ENCODE measurements at places on chromosomes 11 and 22. TPM values are rescaled to one million over a fixed set of nuclear protein-coding genes. Genes with fewer than 3 reads are reported as not detected.

Gene FIBIN
- 30.0 TPM for total RNA-seq

Gene JHY
- 12.7 TPM for total RNA-seq

Gene CASP5
- total RNA-seq: not detected

Gene C22orf23
- 0.72 TPM for total RNA-seq

Gene INPP5J
- 0.36 TPM for total RNA-seq

DNA sequence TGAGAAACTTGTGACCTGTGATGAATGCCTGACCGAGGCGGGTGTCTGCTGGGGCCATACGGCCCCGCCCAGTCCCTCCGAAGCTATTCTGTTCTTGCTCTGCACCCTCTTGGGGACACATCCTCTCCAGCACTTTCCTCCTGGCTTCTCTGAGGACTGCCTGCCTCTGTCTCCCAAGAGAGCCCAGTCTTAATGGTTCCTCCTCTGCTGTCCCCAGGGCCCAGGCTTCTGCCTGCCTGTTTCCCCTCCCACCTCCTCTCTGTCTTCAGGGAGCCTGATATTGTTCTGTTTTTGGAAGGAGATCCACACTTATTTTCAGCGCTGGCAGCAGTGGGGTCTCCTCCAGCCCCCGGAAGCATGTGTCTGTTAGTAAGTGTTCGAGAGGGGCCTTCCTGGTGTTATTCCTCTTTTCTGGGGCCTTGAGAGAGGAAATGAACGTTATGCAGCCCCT, 18.7 kb downstream of the SYNGR1 start:
- DNase-seq: peak; percentile 39

DNA sequence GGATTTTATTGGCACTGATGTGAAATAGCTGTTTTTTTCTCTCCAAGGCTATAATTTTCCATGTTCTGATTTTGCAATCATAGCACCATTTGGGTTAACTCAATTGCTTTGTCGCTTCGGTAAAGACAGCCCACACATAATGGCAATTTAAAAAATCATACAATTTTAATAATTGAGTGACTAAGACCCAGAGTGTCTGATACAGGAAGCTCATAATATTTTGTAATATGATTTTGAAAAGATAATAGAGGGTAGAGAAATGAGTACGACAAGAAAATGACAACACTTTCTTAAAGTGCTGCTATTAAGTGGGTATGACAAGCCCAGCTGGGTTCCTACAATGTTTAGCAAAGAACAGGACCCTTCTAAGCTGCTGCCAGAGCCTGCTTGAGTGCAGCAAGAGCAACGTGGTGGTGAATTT, 439.1 kb downstream of the METTL15 start:
- DNase-seq: no peak

DNA sequence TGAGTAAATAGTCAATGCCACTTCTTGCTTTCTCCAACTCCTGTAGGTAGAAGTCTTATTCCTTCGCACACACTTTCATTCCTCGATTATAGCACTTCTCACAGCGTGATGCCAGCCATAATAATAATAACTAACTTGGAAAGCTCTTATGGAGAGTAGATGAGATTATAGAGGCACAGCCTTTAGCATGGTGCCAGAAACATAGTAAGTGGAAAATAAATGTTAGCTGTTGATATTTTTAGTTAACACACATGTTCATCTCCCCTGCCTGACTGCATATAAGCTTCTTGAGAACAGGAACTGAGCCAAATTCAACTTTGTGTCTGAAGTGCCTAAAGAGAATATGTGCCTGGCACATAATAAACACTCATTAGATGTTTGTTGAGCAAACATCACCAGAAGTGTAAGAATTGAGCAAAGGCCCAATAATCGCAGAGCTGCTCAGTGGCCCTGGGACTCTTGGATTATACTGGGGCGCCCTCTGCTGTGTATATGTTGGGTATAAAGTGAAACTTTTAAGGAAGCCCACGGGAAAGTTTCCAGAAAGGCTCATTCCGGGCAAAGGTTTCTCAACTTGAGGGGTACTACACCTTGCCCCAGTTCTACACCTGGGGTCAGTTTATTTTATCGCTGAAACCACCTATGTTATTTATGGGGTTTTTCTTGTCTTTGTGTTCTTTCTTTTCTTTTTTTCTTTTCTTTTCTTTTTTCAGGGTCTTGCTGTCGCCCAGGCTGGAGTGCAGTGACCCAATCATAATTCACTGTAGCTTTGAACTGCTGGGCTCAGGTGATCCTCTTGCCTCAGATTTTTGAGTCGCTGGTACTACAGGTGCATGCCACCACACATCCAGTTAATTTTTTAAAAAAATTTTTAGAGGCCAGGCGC, 22.3 kb downstream of the SLN start:
- no peak for DNase-seq

GRCh38 chr11:73342633-73343032, 33.6 kb upstream of the RELT start:
- DNase-seq: peak; percentile 84

DNA sequence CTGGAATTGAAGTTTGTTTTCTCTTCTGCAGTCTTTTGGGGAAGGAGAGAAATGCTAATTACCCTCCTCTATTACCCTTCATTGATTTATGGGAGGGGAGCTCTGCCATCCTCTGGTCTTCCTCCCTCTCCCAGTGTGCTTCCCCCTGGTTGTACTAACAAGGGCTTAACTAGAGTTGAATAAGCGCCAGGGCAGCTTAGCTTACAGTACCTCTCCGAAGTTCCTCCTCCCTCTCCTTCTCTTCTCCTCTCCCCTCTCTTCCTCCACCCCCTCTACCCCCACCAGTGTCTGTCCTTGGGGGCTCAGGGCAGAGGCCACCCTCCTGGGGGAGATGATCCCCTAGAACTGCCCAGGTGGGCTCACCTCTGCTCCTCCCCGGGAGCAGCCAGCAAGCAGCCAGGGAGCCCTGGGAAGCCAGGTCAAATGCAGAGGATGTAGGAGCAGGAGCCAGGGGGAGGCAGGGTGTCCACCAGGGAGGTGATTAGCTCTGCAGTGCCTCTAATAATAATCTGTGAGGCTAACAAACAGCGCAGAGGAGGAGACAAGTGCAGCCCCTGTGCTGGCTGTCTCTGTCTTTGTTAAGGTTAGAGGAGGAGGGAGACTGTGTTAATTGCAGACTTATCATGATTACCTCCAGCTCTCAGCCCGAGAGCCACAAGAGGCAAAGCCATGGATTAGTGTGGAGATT, 191.6 kb upstream of the CADM1 start:
- no peak for DNase-seq

- DNase-seq: peak; percentile 95
These were observed 103.3 kb upstream of the AKIP1 start for GRCh38 chr11:8807544-8808225.

GRCh38 chr11:13423372-13423771, 39.6 kb downstream of the BTBD10 start:
- no peak for DNase-seq

DNA sequence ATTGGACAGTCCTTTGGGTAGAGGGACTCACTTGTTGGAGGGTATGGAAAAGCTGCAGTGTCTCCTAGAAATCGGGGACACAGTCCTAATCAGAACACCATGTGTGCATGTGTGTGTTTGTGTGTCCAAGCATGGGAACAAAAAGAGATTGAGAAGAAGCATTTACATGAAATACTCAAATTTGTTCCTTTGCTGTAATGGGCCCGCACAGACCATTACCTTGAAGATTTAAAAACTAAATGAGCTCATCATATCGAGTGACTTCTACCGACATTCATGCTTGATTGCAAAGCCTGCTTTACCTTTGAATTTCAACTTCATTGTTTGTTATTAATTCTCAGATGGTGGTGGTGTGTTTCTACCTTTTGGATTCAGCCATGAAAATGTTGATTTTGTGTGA, 106.9 kb downstream of the ZBTB16 start:
- DNase-seq: no peak

GRCh38 chr22:50204571-50204970, 3.8 kb downstream of the SELENOO start:
- no peak for DNase-seq

DNA sequence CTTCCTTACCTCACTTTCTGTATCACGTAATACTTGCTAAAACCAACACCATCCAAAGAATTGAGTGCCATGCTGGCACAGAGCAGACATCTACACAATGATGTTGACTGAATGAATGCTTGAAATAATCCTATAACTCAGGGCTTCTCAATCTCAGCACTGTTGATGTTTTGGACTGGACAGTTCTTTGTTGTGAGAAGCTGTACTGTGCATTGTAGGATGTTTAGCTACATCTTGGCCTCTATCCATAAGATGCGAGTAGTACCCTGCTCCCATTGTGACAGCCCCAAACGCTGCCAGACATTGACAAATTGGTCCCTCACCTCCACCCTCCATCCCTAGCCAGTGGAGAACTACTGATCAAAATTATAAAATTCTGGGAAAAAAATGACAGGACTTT, 153.4 kb downstream of the NAV2 start:
- DNase-seq: no peak

DNA sequence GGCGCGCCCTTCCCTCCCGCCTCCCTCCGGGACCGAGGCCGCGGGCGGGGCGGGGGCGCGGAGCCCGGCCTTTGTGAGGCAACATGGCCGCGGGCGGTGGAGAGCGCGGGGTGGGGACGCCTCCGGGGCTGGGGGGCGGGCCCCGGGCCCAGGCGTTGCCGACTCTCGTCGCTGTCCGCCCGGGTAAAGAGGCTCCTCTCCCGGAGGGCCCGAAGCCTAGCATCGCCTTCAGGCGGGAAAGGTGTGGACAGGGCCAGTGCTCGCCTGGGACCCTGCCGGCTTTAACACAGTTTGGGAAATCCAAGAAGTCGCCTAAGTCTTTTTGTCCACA, 369 bp downstream of the DGCR8 start:
- DNase-seq: peak; percentile 96

GRCh38 chr11:1402355-1403077, 12.8 kb downstream of the BRSK2 start:
- no peak for DNase-seq

DNA sequence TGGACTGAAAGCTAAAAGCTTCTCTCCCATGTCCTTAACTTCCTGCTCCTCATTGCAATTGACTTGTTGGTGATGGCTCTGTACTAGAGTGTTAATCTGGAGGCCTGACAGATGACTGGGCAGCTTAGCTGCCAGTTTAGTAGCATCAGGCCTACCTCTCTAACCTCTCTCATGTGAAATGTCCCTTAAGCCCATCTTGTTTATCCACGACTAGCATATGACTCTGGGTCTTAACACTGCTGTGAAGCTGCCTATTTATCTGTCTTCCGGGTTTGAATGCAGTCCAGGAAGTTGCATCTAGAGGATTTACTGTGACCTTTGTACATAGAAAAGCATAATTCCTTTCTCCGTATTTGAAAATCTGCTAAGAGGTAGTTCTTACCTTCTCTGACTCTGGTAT, 85.3 kb upstream of the HORMAD2 start:
- no peak for DNase-seq

- no peak for DNase-seq
These were observed 119.8 kb downstream of the SPON1 start for GRCh38 chr11:14082338-14082737.

- no peak for DNase-seq
These were observed 41.4 kb downstream of the ARL14EP start for GRCh38 chr11:30364139-30364836.

GRCh38 chr11:117509543-117509942, 181.9 kb downstream of the CEP164 start:
- DNase-seq: no peak

DNA sequence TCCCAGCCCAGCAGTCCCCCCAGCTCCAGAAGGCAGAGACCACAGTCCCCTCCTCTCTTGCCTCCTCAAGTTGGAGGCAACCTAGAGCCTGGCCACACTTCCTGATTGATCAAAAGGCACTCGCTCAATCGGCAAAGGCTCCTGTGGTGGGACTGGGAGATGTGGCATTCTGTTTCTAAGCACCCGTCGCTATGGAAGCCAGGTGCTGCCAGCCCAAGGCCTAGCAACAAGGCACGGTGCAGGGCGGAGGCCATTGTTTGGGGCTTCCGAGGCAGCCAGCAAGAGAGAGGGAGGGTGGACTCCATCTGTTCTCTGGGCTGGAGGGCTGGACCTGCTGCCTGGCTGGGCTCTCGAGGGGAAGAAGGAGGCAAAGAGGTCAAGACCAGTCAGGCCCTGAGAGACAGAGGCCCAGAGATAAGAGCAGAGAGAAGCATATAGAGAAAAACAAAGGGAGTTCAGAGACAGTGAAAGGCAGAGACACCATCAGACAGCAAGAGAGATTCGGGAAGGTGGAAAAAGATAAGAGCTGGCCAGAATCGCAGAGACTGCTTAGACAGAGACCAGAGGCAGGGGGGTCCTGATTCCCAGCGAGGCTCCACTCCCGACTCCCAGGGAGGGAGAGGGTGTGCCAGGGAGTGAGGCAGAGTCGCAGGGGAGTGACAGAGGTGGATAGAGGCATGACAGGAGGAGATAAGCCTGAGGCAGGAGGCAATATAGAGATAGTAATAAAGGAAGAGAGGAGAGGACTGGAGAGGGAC, 21.2 kb downstream of the PDE2A start:
- no peak for DNase-seq

DNA sequence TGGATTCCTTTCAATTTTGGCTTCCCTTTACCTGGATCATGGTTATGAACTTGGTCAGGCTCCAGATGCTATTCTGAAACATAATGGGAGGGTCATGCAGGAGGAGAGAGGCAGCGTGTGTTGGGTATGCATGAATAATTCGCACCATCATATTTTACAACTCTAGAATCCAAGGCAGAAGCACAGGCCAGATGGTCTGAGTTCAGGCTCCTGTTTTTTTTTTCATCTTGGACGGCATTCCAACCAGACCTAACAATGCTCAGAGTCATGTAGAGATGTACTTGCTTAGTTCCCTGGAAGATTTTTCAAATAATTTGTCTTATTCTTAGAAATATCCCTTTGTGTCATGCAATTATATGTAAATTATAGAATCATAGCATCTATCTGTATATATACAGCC, 393.5 kb downstream of the JRKL start:
- DNase-seq: no peak

GRCh38 chr11:6362873-6363678, 27.2 kb upstream of the SMPD1 start:
- DNase-seq: peak; percentile 91

DNA sequence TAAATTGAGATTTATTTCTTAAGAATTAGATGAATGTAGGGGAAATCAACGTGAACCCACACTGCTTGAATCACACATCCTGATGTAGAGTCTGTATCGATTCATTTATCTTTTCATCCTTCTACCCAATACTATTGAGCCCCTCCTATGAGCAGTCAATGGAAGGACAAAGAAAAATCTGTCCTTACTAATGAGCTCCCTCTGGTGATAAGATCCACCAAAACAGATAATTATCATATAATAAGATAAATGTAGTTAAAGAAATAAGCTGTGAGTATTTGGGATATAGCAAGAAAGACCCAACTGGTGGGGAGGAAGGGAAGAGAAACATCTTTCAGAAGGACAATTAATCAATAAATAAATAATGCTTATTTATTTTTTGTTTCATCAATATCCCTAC, 385.1 kb upstream of the CCDC90B start:
- DNase-seq: no peak

All from osteoblast (primary cell).